ENCODE measurements at places on chromosomes 13 and 19.

- DNase-seq, result no peak
Observed at GRCh38 chr13:80509264-80509663, 168.3 kb upstream of the SPRY2 start.

DNA sequence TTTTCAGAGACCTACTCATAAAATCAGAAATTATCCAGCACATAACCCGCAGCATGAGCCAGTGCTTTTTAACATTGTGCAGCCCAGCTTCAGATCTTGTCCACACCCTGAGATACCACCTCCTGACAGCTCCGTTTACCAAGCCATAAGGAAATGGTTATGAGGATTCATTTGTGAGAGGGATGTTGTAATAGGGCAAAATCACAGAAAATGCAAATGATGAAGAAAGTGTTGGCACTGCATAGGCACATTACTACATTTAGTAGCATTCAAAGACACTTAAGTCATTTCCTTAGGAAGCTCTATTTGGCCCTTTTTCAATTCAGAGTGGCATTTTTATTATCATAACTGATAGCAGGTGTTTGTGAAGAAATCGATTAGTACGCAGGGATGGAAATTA lies 277.5 kb downstream of the DNAJC15 start:
- no peak for DNase-seq

- no peak for DNase-seq
Observed at GRCh38 chr19:52229524-52229923, 39.7 kb downstream of the PPP2R1A start.

DNA sequence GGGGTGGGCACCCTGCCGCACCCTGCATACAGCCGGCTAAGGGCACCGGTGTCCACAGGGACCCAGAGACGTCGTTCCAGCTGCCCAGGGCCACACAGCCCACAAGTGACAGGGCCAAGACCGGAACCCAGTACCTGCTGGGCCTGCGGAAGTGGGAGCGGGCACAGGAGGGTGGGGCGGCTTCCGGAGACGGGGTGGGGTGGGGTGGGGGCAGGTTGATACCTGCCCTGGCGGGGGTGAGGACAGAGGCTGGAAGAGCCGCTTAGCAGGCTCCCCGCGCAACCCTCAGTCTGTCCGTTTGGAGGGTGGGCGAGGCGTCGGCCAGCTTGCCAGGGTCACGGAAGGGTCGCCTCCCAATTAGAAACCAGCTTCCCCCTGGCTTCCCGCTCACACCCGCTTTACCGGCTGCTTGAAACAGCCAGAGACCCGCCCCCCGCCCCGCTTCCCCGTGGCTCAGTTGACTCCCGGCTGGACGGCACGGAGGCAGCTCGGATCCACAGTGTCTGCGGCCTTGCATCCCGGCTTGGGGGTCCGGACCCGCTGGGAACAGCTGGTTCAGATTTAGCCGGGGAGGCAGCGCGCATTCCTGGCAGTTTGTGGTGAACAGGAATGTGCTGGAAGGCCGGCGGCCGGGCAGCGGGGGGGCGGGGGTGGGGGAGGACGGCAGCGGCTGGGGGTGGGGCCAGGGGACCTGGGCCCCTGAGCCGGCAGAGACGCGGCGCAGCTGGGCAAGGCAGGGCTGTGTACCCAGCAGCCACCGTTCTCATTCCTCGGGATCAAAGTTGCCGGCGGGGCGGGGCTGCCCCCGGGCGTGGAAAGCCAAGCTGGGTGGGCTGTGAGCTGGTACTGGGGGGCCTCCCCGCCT lies 1.9 kb downstream of the CNN2 start:
- DNase-seq, result peak; percentile 17

GRCh38 chr13:28415994-28416421 lies 78.9 kb downstream of the FLT1 start:
- DNase-seq, result peak; percentile 67

DNA sequence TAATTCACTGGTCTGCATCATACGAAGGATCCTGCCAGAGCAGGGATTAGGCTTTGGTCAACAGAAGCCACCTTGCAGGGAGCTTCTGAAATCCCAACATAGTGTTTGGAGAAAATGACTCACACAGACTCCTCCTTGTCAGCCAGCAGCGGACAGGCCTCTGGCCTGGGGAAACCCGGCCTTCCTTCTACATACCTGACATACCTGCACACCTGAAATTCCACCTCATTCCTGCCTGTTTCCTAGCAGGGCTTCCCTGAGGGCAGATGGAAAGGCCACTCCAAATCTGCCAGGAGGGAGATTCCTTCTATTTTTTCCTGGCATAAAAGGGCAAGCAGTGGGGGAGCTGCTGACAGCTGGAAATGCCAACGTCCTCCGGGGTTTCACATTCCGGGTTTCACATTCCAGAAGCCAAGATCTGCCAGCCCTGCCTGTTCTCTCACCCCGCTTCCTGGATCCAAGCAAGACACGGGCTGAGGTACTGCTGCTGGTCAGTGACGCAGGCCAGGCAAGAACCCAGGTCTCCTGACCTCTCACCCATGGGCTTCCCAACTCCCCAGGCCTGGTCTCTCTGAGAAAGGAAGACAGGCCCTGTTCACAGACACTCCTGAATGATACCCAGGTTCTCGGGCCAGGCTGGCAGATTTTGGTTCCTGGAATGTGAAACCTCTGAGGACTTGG lies 18.2 kb upstream of the IGFL1 start:
- no peak for DNase-seq

GRCh38 chr19:34224996-34225658 lies 29.2 kb upstream of the GARRE1 start:
- no peak for DNase-seq

GRCh38 chr19:35904311-35905068 lies 2.2 kb downstream of the HCST start:
- peak; percentile 54 for DNase-seq

DNA sequence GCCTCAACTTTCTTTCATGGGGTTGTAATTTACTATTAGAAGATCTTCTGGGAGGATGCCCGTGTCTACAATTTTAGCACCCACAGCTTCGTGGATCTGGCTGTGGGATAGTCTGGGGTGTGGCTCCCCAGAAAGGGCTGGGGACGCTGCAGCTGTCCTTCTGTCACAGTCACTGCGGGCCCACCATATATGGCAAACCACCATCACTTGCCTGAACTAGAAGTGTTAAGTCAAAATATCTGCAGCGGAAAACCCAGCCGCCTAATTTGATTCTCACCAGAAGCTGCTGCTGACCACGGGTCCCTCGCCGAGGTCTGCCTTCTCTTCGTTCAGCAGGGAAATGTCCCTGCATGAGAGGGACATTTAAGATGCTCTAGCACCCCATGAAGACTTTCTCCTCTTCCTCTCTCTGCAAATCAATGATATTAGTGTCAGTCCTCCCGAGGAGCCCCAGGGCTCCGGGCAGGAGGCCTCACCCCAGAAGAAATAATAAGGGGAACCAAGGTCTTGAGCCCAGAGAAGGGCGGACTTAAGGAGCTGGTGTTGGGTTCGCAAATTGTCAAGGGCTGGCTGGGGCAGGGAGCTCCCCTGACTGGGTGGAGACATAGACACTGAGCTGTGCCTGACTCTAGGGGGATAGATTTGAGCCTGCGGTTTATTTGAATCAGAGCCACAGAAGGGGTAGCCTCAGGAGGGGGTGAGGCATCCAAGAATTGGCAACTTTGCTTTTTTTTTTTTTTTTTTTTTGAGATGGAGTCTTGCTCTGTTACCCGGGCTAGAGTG lies 3.0 kb upstream of the MATK start:
- DNase-seq, result no peak

DNA sequence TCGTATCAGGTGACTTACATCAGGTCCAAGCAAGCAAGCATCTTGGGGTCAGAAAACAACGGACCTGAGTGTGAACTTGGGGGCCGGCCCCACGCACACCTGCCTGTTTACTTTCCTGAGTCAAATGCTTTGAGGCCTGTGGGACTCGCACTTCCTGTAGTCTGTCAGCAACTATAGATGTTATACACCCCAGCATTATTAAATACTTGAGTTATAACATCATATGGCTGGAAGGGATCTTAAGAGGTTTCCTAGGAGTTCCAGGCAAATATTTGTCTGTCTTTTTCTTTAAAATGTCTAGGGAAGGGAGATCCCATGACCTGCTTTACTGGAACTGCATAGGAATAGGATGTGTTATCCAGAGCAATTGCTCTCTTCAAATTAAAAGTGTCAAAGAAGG lies 280.6 kb downstream of the SHISA2 start:
- no peak for DNase-seq

DNA sequence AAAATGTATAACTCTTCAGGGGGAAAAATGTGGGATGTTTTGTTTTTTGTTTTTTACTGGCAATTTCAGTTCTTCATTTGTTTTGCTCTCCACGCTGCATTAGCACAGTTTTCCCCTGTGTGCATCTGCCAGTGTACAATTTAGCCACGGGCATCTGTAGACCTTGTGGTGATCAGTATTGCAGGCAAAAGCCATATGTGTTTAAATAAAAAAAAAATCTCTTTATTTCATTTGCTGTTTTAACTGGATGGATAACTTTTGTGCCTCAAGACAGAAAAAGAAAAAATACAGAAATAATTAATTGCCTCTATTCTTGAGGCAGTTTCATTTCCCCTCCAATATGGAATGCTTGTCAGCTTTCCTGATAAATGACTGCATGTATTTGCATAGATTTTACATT lies 7.9 kb upstream of the MAB21L1 start:
- DNase-seq, result no peak

- no peak for DNase-seq
Observed at GRCh38 chr19:14265290-14266036, 59.5 kb upstream of the ADGRL1 start.

DNA sequence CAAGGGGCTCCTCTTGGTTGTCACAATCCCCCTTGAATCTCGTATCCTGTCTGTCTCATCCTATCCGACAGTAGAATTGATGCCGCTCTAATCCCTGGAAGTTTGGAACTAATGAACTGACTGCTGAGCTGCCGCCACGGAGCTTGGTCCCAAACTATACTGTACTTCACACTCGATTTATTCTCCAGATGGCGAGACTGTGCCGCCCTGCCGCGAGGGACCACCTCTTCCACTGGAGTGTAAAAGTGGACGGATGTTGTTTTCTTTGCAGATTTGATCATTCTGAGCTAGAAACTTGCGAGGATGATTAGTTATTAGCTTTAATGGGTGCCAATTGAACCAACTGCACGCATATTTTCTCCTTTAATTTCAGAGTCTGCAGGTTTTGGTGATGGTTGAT lies 117.2 kb downstream of the ZIC5 start:
- DNase-seq, result no peak

DNA sequence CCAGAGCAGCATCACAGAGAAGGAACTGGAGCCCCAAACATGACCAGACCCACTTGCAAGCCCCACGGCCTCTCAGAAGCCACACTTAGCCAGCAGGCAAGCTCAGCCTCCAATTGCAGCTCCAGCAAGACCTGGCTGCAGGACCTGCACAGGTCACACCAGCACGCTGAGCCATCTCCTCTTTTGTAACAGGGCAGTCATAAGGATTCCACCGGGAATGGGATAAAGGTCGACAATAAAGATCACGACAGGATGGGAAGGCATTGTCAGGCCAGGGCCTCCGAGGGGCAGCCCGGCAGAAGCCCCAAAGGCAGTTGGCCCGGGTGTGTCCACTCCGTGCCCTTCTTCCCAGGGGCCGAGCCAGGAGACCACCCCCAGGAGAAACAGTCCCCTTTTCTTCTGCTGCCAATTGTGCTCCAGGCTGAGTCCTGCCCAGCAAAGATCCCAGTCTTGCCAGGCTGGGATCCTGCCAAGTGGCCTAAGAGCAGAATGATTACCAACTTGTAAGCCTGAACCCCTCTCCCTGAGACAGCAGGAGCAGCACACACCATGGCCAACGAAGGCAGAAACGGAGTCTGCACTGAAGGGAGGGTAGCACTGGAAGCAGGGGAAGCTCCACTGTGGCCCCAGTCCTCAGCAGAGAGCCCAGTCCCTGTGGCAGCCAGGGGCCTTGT lies 12.5 kb downstream of the PEPD start:
- no peak for DNase-seq

DNA sequence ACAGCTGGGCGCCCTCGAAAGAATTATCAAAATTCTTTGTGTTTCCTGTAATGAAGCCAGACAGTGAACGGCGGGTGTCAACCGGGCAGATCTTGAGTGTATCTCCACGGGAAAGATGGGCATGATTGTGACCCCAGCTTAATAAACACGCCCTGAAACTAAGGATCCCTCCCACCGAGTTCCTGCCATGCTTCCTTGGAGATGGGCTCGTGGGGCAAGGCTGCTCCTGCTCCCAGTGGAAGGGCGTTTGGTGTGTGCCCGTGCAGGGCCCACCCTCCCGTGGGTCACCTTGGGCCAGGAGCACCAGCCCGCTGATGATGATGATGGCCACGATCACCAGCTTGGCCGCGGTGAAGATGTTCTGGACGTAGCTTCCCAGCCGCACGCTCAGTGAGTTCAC lies 7.4 kb downstream of the SLC7A9 start:
- DNase-seq, result no peak

DNA sequence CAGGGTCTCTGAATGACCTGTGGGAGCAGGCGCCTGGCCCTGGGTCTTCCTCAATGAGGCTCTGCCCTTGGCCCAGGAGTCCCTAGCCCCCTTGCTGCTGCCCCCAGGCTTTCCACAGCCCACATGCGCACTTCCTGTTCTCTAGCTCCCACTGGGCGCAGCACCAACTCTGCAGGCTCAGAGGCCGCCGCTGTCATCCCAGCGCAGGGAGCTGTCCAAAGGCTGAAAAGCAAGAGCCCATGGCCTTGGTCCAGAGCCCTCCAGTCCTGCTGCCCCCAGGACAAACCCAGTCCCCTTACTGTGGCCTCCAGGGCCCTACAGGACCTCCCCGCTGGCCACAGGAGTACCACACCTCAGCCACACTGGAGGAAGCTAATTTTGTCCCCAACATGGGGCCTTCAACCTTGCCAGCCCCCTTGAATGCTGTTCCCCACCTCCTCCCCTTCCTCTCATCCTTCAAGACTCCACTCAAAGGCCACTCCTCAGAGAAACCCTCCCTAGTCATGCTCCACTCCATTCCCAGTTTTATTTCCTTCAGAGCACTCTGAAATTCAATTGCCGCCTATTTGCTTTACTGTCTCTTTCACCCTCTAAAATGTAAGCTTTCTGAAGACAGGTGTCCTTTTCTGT lies 8.0 kb upstream of the POU2F2 start:
- peak; percentile 59 for DNase-seq

GRCh38 chr19:3048190-3048533 lies 14.1 kb downstream of the TLE5 start:
- DNase-seq, result no peak

DNA sequence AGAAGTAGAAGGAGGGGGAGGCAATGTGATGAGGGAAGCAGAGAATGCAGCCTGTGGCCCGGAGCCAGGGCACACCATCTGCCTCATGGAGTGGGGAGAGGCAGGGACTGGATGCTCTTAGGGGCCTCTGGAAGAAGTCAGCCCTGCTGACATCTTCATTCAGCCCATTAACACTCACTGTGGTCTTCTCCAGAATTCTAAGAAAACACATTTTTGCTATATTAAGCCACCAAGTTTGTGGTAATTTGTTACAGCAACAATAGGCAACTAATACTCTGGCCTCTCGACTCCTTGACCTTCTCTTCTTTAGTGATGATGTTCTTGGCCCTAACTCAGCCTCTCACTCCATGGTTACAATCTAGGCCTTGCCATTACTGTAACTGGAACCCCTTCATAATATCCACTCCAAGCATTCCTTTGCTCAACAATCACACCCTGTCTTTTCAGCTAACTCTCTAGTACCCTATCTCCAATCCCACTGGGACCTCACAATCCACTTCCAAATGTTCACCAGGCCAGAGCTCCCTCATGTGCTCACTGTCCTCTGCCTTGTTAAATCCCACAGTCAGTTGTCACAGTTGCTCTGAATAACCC lies 98.5 kb downstream of the MIPEP start:
- DNase-seq, result no peak
